Left renal pelvis (tissue), 4 donors: ENCODE measurements at places on chromosomes 11 and 22.

GRCh38 chr11:95486466-95486865 lies 255.5 kb upstream of the SESN3 start:
- DNase-seq = no peak

DNA sequence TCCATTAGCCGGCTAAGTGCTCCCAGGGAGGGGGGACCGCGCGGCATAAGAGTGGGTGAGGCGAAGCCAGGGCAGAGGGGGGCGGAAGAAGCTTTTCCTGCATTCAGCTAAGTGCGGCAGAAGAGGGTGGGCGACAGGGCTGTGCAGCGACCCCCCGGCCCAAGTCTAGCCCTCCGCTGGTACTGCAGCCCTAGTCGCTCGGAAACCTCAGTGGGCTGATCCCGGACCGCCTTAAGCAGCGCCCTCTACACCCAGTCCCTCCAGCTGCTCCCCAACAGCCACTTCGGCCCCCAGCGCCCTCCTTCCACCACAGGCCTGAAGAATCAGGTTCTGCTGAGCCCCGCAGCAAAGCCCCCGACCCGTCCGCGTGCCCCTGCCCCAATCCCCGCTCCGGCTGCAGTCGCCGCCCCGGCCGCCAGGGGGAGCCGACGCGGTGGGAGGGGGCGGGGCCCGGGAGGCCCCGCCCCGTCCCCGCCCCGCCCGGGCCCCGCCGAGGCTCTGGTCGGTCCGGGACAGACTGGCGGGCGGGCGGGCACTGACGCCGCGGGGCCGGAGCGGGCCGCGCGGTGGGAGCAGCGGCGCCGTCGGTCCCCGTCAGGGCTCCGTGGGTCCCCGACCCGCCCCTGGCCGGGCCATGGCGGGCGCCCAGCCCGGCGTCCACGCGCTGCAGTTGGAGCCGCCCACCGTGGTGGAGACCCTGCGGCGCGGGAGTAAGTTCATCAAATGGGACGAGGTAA lies at the start of gene PLCB3:
Gene PLCB3 (plus strand): TSS at position 515 of the 737 bp plus-strand sequence. CDS start 120 bp downstream, at position 635.
- no peak for DNase-seq

GRCh38 chr22:46060292-46061123 lies 83.5 kb upstream of the WNT7B start:
- DNase-seq = no peak

- no peak for DNase-seq
Observed at GRCh38 chr11:9775398-9775779, 111.5 kb downstream of the SWAP70 start.

GRCh38 chr11:107707215-107707671 lies 4.6 kb downstream of the SLN start:
- no peak for DNase-seq

GRCh38 chr11:12329169-12329568 lies 48.2 kb upstream of the PARVA start:
- DNase-seq = no peak

DNA sequence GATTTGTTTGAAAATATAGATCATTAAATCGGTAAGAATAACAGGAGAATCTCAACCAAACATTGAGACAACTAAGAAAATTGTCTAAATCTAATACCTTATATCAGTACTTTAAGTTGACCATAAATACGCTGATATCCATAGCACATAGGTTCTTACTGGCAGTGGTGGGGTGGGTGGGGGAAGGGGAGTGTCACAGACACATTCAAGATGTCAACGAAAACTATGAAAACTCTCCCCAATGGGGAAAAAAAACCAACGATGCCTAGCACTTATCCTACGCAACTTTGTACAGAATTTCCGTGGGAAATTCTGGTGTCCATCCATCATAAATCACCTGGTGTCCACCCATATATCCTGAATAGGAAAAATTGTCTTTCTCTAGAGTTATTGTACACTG lies 6.2 kb downstream of the GRAP2 start:
- DNase-seq = no peak

DNA sequence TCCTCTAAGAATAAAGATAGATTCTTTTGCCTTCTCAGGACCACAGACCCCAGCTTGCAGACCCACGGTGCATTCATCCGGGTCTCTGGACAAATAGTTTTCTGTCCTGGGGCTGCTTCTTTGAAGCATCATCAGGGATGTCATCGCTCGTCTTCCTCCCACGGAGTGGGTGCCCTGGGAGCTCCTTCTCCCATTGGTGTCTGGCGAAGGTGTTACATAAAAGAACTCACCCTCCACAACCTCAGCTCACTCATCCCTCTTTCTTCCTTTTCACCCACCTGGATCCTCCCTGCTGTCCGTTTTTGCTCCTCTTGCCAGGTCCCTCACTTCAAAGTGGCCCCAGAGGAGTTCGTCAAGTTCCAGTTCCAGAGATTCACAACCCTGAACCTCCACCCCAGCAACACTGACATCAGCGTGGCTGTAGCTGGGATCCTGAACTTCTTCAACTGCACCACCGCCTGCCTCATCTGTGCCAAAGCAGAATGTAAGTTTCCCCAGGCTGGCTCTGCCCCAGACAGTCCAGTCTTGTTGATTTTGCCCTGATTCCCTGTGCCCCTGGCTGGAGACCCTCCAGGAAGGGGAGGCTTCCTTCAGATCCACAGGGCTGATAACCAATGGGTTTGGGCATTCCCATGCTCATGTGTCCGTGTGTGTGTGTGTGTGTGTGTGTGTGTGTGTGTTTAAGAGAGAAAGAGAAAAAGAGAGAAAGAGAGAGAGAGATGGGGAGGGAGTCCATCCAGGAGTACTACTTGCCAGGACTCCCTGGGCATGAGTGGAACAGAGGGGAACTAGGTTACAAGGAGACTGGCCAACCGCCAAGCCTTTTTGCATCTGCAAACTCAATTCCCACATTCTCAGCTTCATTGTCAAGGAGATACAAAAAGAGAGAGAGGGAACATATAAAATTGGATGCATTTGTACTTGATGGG lies 204.2 kb upstream of the TBCEL start:
- no peak for DNase-seq
